ENCODE measurements at places on chromosomes 2 and 18. TPM values are rescaled to one million over a fixed set of nuclear protein-coding genes. Genes with fewer than 3 reads are reported as not detected.
A peak's percentile ranks its signal among the peaks of the same experiment; 100 is the strongest.

Gene CRYGC
- not detected for total RNA-seq

- no peak for DNase-seq
- H3K27ac ChIP-seq: no peak overlapping the region
- no peak overlapping the region for H3K4me3 ChIP-seq
Observed at GRCh38 chr2:216565956-216566355, 67.3 kb upstream of the IGFBP2 start.

- peaks cover 6% of the 10 kb centered on the region for H3K27me3 ChIP-seq
- no peaks in the 10 kb centered on the region for H3K36me3 ChIP-seq
- H3K27ac ChIP-seq: no peak overlapping the region
- DNase-seq: no peak
Observed at GRCh38 chr2:215693193-215693998, 257.5 kb upstream of the FN1 start.

DNA sequence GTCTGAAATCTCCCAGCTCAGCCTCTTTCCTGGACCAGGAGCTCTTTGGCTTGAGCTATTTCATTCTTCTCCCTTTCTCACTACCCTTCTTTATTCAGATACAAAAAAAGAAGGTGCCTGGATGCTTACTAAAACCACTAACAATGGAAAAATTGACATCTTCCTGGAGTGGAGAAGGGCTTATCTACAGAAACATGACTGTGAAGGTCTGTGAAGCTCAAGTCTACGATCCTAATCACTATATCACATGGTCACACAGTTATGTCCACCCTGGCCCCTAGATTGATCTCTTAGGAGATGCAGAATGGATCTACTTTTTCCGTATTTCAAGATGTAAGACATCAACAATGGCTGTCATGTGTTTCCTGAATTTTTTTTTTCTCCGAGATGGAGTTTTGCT lies 5.7 kb upstream of the KRCC1 start:
- no peaks in the 10 kb centered on the region for H3K27me3 ChIP-seq
- no peak overlapping the region for H3K27ac ChIP-seq
- H3K36me3 ChIP-seq: no peaks in the 10 kb centered on the region
- no peak for DNase-seq

GRCh38 chr18:1906421-1906820 lies 664.9 kb downstream of the METTL4 start:
- H3K27me3 ChIP-seq: no peaks in the 10 kb centered on the region
- no peaks in the 10 kb centered on the region for H3K4me1 ChIP-seq
- DNase-seq: no peak
- no peak overlapping the region for H3K4me3 ChIP-seq

- H3K27ac ChIP-seq: no peak overlapping the region
- no peak overlapping the region for H3K4me3 ChIP-seq
Observed at GRCh38 chr2:223633656-223634055, 31.5 kb upstream of the SCG2 start.

GRCh38 chr2:48531141-48531648 lies 1.2 kb downstream of the STON1 start:
- H3K27ac ChIP-seq: no peak overlapping the region
- peaks cover 2% of the 10 kb centered on the region for H3K27me3 ChIP-seq
- DNase-seq: no peak
- peaks cover 22% of the 10 kb centered on the region for H3K4me1 ChIP-seq
- peaks cover 6% of the 10 kb centered on the region for H3K36me3 ChIP-seq
- peak overlapping the region; percentile 86 for H3K4me3 ChIP-seq

- no peak for DNase-seq
- H3K4me1 ChIP-seq: no peaks in the 10 kb centered on the region
- H3K27ac ChIP-seq: no peak overlapping the region
- no peaks in the 10 kb centered on the region for H3K27me3 ChIP-seq
- H3K36me3 ChIP-seq: no peaks in the 10 kb centered on the region
Observed at GRCh38 chr2:128772671-128773070, 454.0 kb upstream of the HS6ST1 start.

GRCh38 chr2:104595576-104595975 lies 258.3 kb upstream of the POU3F3 start:
- no peaks in the 10 kb centered on the region for H3K27me3 ChIP-seq
- H3K4me3 ChIP-seq: no peak overlapping the region
- no peaks in the 10 kb centered on the region for H3K4me1 ChIP-seq
- H3K36me3 ChIP-seq: no peaks in the 10 kb centered on the region
